ENCODE measurements at places on chromosomes 3 and 15.

DNA sequence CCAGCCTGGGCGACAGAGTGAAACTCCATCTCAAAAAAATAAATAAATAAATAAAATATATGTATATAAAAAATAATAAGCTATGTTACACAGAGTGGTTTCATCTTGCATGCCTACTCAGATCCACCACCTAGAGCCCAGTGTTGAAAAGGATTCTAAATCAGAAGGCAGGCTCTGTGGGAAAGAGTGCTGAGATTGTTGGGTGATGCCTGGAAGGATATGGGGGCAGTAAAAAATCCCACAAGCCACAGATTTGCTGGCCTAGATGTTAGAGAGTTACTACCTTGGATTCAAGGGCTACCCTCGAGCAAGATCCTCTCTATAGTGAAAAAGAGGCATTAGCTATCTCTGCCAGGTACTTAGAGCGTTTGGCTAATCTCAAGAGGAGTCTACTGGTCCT, 144.3 kb downstream of the STAC start:
- DNase-seq = no peak

DNA sequence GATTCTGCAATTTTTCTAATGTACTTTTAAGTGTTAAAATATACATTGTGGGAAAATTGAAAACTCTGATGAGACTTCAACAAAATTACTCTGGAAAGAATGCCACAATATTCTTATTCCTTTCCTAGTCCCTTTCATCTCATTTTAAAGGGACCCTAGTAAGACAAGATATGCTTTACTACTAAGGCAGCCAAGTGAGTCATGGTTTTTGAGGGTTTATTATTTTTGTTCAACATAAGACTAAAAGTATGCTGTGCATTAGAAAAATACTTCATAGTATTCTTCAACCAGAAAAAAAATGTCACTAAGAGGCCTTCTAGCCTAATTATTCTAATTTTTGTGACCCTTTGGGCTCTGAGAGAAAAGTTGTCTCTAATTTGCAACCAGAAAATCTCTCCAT, 7.4 kb downstream of the IL12A start:
- no peak for DNase-seq

- DNase-seq = no peak
Observed at GRCh38 chr3:128500556-128500955, 7.6 kb upstream of the GATA2 start.

DNA sequence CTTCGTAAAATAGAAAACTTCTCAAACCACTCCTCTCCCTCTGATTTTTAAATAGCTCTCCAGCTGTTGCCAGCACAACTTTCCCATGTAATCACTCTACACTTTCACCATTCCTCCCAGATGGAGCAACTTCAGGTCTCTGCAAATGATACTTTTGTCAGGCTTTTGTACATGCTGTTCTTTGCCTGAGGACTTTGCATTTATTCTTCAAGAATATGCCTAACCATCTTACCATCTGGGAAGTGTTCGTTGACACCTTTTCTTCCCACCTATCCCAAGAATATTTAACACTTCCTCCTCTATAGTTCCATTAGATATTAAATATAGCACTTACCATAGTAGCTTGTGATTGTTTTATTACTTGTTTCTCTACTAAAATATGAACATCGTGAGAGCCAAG, 703.7 kb downstream of the CADM2 start:
- DNase-seq = no peak

GRCh38 chr15:76625267-76625666, 279.9 kb downstream of the SCAPER start:
- DNase-seq = no peak

DNA sequence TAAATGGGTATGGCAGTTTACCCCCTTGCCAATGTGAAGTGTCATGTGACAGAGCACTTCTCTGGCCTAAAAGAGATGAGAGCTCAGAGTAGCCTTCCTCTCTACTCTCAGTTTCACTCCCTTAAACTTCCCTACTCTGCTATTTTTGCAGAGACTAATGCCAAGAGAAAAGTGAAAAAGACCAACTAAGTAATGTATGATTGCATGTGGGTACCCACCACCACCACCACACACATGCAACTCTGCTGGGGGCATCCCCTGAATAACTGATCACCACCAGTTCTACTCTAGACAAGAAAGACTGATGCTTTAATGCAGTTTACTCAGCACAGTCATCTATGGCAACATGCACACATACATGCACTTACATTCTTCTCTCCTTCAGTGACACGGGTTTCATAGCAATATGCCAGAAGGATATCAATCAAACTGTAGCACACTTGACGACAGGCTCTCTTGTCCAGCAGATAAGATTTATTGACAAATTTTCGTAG, 31.3 kb downstream of the SHQ1 start:
- no peak for DNase-seq

GRCh38 chr3:172709774-172710663, 848 bp downstream of the NCEH1 start:
- peak; percentile 70 for DNase-seq

GRCh38 chr3:6155650-6156338, 705.1 kb upstream of the GRM7 start:
- no peak for DNase-seq

DNA sequence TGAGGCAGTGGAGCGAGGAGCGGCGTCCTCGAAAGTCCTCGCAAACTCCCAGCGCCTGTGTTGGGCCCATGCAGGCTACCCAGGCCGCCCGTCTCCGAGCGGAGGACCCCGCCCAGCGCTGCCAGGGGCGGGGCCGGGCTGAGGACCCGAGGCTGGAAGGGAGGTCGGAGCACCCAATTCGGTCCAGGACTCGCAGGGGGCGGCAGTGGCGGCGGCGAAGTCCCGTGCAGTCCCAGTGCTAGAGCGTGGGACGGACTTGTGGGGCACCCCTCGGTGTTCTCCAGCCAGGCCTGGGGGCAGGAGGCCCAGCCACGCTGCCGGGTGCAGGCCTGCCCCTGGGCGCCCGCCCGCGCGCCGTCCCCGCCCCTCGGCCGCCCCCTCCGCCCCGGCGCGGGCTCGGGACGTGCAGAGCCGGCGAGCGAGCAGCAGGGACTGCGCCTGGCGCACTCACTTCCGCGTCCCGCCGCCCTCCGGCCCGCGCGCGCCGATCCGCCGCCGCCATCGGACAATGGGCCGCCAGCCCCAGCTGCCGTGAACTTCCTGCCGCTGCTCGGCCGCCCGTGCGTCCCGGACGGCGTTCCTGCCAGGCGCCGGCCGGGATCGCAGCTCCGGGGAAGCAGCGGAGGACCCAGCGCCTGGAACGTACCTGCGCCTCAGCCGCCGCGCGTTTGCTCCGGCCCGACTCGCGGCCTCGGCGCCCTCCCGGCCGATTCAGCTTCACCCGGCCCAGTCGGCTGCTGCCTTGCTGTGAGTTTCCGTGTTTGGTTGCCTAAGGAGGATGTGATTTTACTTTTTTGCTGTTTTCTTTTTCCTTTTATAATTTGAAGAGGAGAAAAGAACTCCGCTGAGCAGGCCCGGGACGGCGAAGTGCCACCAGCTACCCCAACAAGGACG, 596 bp upstream of the LIMD1 start:
- DNase-seq = peak; percentile 76

- DNase-seq = no peak
Observed at GRCh38 chr3:40623567-40623966, 98.8 kb downstream of the ZNF621 start.

- DNase-seq = no peak
Observed at GRCh38 chr3:13124631-13125030, 51.4 kb upstream of the IQSEC1 start.

- DNase-seq = peak; percentile 51
Observed at GRCh38 chr3:143090486-143090885, 29.1 kb upstream of the CHST2 start.

- no peak for DNase-seq
Observed at GRCh38 chr15:43423793-43424192, 52.9 kb downstream of the TUBGCP4 start.

- DNase-seq = no peak
Observed at GRCh38 chr3:25728101-25728500, 55.1 kb downstream of the NGLY1 start.

DNA sequence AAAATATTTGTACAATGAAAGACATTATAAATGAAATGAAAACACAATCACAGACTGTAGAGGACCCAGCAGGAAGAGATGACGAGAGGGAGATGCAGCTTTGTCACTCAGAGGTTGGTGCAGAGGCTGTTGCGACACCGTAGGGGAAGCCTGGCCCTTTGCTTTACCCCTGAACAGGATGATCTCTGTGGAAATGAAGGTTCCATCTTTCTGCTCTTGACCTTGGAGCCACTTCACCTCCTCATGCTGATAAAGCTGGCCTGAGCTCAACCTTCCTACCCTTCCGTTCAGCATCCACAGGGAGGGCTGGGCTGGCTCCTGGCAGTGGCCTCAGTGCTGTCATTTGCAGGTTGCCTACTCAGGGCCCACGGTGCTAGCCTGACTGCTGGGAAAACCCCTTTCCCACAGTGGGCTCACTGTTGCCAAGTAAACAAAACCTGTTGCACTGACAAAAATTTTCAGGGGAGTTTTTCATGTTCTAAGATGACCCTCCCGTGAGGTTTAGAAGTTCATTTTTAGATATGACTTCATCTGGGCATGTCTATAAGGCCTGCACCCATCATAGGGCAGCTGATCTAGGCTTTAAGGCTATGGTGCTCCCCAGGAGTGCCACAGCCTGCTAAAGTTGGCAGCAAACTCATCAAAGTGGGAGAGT, 3.0 kb upstream of the CD80 start:
- peak; percentile 18 for DNase-seq

GRCh38 chr3:43876648-43877047, 185.9 kb downstream of the ABHD5 start:
- DNase-seq = no peak

All from heart left ventricle (tissue), 16 donors.